ENCODE measurements at places on chromosomes 16 and 17.

GRCh38 chr16:2385190-2385836, 43.9 kb upstream of the CCNF start:
- DNase-seq: no peak

- DNase-seq: no peak
Measured at GRCh38 chr17:50458701-50459676, 9.7 kb downstream of the CHAD start.

- DNase-seq: no peak
Measured at GRCh38 chr16:55747785-55748184, 85.1 kb downstream of the CES1 start.

- peak; percentile 22 for DNase-seq
Measured at GRCh38 chr17:17729620-17730249, 48.5 kb downstream of the RAI1 start.

- DNase-seq: peak; percentile 24
Measured at GRCh38 chr17:47946929-47947397, 5.6 kb downstream of the PNPO start.

- no peak for DNase-seq
Measured at GRCh38 chr16:84541999-84542817, 37.7 kb upstream of the MEAK7 start.

- no peak for DNase-seq
Measured at GRCh38 chr17:65109990-65110680, 27.0 kb upstream of the RGS9 start.

GRCh38 chr17:11486868-11487310, 111.4 kb upstream of the DNAH9 start:
- DNase-seq: no peak
